ENCODE measurements at places on chromosomes 3 and 15. TPM values are rescaled to one million over a fixed set of nuclear protein-coding genes. Genes with fewer than 3 reads are reported as not detected.

The CLSTN2 gene
- 2.8 TPM for total RNA-seq

The TMEM41A gene
- total RNA-seq = 24.4 TPM

The NEIL1 gene
- 58.7 TPM for total RNA-seq

The FEZF2 gene
- not detected for total RNA-seq

DNA sequence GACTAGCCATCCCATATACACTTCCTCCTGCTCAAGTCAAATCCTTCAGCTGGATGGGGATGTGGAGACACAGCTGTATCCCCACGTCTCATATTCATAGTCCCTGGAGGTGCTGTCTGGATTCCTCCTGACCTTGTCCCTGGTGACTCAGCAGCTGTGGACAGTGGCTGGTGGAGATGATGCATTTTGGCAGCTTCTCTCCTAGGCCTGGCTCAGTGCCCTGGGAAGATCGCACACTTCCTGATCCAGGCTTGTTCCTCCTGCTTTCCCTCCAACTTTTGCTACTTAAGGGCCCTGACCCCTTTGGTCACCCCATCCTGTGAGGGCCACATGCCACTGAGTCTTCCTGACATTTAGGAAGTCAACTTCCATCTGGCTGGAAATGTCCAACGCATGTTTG, 44.4 kb downstream of the ADAMTSL3 start:
- no peak for DNase-seq

DNA sequence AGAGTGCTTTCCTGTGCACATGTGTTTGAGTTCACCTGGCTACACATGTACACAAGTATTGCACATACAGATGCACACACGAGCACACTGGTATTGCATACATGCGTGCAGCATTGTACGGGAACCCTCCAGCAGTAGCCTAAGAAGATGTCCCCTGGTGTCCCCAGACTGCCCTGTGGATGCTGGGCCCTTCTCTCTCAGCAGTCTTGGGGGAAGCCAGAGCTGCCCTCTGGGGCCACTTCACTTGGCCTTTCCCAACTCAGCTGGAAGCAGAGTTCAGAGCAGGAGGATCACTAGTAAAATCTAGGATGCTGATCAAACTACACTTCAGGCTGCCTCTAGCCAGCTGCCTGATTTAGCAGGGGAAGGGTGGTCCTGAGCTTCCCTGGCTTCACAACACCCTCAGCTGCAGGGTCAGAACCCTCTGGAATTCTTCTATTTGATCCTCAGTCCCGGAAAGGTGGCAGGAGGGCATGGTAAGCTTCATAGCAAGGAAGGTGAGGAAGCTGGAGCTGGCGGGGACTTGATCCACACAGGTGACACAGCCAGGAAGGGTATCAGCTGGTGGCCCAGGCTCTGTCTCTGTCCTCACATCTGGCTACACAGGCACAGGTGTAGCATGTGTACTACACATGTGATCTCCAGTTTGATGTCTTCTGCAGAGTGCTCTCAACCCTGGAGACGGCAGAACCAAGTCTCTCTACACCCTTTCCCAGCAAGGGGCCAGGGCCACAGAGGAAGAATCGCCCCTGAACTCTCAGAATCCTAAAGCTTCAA, 36.5 kb downstream of the KLF15 start:
- no peak for DNase-seq

DNA sequence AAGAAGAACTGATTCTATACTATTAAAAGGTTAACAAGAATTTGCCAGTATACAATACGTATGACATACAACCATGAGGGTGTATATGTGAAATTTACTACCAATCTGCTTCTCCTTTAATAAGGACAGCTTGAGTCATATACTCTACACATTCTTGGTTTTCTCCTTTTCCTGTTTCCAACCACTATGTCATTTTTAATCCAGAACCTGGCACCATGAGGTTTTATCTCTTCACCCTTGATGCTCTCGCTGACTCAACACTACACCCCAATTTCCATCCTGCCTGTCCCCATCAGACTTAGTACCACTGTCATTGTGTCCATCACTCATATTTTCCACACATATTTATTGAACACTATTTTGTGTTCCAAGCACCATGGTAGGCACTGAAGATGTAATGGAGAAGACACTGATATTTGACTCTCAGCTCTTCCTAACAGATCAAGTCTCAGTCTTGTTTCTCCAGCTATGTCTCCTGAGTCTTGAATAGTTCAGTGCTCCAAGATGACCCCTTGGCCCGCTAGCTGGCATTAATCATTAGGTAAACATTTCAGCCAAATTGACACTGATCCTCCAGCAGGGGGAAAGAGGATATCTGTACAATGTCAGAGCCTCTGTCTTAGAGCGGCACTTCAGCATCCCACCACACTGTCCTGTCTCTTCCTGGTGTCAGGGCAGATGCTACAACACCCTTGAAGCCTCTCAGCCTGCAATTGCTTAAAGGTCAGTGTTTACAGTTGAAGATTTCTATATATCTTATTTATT, 11.2 kb upstream of the COL8A1 start:
- no peak for DNase-seq

GRCh38 chr3:187921391-187922074, 176.3 kb upstream of the BCL6 start:
- no peak for DNase-seq

Measured in upper lobe of left lung (tissue), 6 donors.